ENCODE measurements at places on chromosomes 1 and 21. TPM values are rescaled to one million over a fixed set of nuclear protein-coding genes. Genes with fewer than 3 reads are reported as not detected.

Gene CLEC20A
- total RNA-seq = not detected

GRCh38 chr1:234918961-234919761 lies 209.5 kb downstream of the TOMM20 start:
- peak; percentile 70 for DNase-seq

DNA sequence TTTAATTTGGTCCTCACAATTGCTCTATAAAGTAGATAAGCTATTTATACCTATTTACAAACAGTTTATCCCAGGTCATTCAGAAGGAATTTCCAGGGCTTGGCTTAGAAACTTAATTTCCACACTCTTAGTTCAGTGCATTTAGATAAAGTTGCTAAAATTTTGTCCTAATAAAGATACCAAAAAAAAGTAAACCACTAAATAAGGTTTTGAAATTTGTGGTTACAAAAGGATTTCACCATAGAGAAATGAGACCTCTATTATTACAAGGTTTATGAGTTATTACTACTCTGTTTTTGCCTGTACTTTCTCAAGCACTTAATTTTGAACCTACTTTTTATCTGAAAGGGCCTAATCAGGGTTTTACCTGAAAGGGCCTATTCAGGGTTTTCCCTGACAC lies 22.4 kb downstream of the PTPN22 start:
- DNase-seq = no peak

GRCh38 chr1:217881131-217881543 lies 250.0 kb downstream of the SPATA17 start:
- no peak for DNase-seq

DNA sequence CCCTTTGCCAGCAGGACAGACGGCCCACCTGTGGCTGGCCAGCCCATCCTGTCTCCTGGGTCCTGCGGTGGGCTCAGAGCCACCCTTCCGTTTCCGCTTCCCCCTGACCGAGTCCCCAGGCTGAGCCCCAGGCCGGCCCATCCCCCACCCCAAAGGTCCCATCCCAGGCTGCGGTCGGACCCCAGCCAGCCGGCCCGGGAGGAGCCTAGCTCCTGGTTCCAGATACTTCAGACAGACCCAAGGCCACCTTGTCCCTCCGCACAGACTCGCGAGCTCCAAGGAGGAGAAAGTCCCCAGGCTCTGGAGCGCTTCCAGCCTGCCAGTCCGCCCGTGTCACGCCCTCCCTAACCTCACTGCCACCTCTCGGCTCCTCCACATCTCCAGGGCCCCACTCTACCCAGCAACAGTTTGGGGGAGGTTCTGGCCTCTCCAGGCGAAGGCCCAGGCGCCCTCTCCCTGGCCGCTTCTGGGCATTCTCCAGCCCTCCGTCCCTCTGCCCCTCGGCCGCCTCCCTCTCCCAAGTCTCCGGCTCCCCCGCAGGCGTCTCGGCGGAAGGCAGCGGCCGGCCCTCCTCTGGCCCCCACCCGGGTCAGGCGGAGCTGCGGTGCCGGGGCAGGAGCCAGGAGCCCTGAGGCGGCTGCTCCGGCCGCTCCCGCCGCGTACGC lies 835 bp downstream of the LRRN2 start:
- DNase-seq = peak; percentile 17

DNA sequence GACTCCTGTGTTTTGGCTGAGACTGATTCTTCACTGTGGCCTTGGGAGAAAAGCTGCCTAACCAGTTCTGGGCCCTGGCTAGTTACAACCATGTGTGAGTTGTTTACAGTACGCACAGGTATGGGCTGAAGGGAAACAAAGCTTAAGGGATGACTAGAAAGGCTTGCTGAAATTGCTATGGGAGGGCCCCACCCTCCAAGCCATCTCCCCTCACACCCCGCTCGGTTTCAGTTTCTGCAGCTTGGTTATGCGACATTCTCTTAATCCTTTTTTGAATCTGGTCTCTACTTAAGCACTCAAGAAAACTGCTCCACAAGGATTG lies 43.1 kb downstream of the PBX1 start:
- no peak for DNase-seq

Gene GNPAT
- total RNA-seq = 60.6 TPM

DNA sequence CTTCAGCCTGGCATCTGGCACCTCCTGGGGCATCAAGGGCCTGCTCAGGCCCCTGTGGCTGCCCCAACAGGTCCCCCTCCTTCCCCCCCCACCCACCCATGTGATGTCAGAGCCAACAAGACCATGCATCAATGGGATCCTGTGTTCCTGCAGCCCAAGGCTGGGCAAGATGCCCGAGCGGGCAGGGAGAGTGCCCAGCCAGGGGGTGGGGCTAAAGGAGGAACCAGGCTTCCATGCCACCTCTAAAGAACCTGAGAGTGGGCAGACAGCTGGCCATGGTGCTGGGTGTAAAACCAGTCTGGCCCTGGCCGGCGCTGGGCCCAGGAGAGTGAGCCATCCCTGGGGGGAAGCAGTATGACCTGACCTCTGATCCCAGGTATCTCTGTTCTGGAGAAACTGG lies 7.6 kb downstream of the COL16A1 start:
- peak; percentile 52 for DNase-seq

DNA sequence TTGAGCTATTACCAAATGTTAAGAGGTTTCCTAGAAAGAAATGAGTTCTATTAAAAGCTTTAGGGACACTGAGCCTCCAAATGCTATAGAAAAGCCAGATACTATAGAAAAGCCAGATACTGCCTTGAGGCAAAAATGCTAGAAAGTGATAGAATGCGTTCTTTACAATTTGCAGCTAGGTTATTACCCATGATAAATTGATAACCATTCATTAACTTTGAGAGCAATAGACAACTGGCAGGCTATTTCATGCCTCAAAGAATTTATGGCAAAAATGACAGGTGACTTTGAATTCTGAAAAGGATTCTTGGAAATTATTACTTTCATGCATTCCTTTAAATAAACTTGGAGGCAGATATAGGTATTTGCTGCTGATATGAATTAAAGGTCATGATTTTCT lies 51.6 kb downstream of the SMYD3 start:
- DNase-seq = no peak

- peak; percentile 55 for DNase-seq
Measured at GRCh38 chr1:21782349-21782867, 541 bp downstream of the USP48 start.

DNA sequence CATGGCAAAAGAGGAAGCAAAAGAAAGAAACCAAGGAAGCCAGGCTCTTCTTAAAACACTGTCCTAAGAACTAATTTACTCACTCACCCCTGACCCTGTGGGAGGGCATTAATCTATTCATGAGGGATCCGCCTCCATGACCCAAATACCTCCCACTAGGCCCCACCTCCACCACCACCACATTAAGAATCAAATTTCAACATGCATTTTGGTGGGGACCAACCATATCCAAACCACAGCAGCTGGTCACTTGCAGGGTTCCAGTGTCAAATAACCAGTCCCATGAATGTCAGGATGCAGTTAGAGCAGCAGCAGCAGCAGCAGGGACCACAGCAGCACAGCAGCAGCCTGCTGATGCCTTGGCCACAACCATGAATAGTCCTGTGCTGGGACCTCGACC lies 83.8 kb downstream of the ZC3H11B start:
- no peak for DNase-seq

Gene ADGRL2
- 58.4 TPM for total RNA-seq

DNA sequence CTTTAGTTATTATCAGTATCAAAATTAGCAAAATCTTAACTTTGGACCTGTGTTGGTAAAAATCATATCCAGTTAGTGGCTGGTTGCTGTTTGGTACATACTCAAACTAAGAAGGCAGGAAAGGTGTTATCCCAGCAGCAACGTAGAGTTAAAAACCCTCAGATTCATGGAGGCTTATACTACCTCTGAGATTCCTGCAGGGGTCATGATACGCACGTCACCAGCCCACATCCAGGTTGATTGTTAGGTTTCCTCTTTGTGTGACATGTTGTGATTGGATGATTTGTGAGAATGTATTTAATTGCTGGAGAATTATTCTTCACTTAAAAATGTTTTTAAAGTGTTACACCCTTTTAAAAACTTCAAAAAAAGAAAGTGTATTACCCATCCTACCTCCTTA lies 423.3 kb upstream of the ADGRL2 start:
- no peak for DNase-seq

- DNase-seq = no peak
Measured at GRCh38 chr1:15847893-15848142, 311 bp downstream of the SPEN start.

GRCh38 chr21:36690628-36691554 lies 8.0 kb upstream of the SIM2 start:
- no peak for DNase-seq

DNA sequence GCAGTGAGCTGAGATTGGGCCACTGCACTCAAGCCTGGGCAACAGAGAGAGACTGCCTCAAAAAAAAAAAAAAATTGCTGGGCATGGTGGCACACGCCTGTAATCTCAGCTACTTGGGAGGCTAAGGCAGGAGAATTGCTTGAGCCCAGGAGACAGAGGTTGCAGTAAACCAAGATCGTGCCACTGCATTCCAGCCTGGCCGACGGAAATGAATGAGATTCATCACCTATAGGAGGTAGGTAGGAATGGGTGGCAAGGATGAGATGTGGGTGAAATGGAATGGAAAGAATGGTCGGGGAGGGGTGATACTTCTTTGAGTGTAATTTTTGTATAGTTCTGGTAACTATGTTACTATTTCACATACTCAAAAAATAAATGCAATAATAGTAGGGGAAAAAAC lies 15.4 kb downstream of the CTXND2 start:
- DNase-seq = no peak

DNA sequence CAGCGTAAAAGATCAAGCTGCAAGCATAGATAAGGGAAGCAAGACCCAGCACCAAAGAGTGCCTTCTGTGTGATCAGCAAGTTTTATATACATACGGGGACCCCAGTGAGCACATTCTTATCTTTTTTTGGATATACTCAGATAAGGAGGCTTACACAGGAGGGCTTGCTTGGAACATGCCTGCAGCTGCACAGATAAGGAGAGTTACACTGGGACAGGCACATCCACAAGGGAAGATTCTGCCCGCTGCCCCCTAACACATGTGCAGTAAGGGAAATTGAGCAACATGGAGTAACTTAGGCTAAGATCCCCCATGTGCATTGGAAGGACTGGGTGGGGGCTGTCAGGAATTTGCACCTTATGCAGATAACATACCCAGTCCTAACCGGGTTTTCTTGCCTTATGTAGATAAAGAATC lies 1334.8 kb downstream of the MRPL39 start:
- no peak for DNase-seq

- no peak for DNase-seq
Measured at GRCh38 chr1:245673881-245674414, 519.2 kb downstream of the KIF26B start.

DNA sequence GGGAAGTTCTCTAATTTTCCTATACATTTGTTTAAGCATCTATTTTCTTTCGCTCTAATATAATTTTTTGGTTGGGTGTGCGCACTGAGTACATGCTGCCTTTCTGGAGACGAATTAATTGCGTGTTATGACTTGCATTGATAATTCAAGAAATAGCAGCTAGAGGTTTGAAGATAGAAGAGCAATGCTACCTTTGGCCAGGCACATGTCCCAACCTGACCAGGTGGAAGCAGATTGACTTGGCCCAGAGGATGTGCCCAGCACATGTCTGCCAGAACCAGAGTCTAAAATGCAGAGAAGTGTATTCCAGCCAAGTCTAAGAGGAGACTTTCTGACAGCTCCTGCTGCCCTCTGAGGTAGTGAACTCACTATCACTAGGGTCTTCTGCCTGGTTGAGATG lies 114.3 kb downstream of the SLC35F3 start:
- no peak for DNase-seq

GRCh38 chr1:35452106-35452774 lies 105.0 kb downstream of the KIAA0319L start:
- no peak for DNase-seq

DNA sequence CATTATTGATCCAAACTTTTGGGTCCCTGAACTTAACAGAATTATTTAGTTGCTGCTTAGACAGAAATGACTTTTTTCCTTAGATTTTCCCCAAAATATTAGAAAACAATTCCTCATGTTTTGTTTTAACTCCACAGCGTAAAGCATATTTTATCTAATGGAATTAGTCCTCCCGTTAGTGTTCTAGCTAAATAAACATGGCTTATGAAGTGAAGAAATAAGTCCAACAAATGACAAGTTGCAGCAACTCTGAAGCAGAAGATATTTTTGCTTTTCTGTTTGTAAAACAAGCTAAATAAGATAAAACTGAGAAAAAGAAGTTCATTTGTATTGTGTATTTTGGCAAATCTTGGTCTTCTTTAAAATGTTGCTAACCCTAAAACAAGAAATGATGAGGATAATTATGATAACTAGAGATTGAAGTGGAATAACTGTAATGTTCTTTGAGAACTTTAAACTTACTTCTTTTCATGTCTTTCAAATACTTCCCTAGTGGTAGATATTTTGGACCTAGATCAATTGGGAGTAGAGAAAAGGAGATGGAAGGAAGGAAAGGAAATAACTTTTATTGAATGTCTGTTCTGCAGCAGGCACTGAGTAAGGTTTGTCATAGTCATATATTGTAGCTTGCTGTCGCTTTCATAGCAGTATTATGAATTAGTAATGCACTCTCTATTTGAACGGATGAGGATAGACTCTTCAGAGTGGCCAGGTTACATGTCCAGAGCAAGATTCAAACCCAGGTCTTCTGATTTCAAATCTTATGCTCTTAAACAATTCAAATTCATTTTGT lies 12.5 kb downstream of the NFIA start:
- DNase-seq = no peak

DNA sequence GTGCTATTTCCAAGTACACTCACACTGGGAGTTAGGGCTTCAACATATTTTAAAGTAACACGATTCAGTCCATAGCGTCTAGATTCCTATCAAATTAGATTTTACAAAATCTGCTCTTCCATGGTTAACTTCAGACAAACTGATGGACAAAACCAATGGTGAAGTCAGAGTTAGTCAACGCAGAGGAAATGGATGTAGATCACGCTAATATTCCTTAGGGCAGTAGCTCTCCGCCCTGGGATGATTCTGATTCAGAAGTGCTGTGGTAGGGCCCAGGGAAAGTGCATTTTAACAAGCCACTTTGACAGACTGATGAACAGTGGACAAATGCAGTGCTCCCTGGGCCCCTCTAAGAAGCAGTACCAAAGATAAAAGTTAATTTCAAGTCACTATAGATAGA lies 83.2 kb downstream of the HIVEP3 start:
- no peak for DNase-seq

Gene PIK3C2B
- total RNA-seq = 14.3 TPM

GRCh38 chr1:38578271-38578951 lies 281.2 kb downstream of the RRAGC start:
- DNase-seq = no peak

Gene COL6A1
- 110 TPM for total RNA-seq

Gene CLCNKA
- total RNA-seq = 0.54 TPM

DNA sequence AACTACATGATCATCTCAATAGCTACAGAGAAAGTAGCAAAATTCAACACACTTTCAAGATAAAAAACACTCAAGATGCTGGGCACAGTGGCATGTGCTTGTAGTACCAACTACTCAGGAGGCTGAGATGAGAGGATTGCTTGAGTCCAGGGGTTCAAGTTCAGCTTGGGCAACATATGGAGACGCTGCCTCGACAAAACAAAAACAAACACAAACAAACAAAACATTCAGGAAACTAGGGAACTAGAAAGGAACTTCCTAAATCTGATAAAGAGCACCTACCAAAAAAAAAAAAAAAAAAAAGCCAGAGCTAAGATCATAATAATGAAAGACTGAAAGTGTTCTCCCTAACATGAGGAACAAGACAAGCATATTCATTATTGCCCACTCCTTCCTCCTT lies 22.8 kb upstream of the RNF186 start:
- no peak for DNase-seq

Gene OR2W3
- total RNA-seq = not detected

GRCh38 chr1:42620307-42620706 lies 37.9 kb upstream of the PPIH start:
- DNase-seq = no peak

Gene ABCD3
- total RNA-seq = 66.1 TPM

GRCh38 chr1:5651964-5652821 lies 340.0 kb downstream of the NPHP4 start:
- no peak for DNase-seq

Measured in heart left ventricle (tissue), 16 donors.